ENCODE measurements at places on chromosomes 16 and 17.

DNA sequence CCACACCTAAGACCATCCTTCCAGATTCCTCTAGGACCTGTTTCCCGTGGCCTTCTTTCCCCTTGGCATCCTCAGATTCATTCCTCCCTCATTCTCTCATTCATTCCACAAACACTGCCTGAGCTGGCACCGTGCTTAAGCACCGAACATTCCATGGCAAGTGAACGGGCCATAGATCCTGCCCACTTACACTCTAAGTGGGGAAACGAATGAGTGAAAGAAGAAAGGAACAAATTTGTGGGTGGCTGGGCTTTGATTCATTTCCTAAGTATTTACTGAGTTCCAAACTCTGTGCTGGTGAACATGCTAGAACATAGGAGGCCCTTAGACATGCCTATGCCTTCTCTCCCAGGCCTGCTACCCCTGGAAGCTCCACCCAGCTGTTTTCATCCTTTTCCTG, 30.0 kb downstream of the SRCIN1 start:
- no peak for DNase-seq

GRCh38 chr17:27109346-27109745, 184.6 kb upstream of the WSB1 start:
- DNase-seq: no peak

DNA sequence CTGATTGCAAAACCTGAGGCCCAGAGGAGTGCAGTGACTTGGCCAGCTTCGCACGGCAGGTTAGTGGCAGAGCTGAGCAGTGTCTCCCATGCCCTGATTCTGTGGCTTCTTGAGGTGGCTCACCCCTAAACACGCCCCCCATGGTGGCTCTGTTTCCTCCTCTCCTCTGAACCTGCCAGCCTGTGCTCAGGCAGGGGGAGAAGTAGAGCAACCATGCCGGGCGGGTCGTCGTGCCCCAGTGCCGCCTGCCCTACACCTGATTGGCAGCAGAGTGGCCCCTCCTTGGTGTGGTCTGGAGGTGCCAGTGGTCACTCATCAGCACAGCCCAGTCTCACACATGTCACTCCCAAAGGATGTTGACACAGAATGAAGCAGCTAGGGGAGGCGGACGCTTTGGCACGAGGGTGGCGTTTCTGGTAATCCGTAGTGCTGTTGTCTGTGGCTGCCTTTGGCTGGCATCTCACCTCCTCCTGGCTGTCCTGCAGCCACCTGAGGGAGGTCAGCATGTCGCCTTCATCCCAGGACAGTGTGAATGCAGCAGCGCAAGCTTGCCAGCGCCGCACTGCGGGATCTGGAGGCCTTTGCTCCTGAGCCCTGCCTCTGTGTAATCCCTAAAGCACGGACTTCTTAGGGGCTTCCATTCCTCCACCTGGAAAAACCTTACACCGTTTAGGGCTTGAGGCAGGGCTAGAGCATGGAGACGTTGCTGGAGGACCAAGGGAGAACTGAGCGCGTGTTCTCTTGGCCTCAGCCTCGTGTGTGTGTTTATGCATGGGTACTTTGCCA, 294.7 kb downstream of the SEC14L1 start:
- DNase-seq: no peak

GRCh38 chr17:56173026-56173425, 19.8 kb downstream of the ANKFN1 start:
- DNase-seq: no peak

DNA sequence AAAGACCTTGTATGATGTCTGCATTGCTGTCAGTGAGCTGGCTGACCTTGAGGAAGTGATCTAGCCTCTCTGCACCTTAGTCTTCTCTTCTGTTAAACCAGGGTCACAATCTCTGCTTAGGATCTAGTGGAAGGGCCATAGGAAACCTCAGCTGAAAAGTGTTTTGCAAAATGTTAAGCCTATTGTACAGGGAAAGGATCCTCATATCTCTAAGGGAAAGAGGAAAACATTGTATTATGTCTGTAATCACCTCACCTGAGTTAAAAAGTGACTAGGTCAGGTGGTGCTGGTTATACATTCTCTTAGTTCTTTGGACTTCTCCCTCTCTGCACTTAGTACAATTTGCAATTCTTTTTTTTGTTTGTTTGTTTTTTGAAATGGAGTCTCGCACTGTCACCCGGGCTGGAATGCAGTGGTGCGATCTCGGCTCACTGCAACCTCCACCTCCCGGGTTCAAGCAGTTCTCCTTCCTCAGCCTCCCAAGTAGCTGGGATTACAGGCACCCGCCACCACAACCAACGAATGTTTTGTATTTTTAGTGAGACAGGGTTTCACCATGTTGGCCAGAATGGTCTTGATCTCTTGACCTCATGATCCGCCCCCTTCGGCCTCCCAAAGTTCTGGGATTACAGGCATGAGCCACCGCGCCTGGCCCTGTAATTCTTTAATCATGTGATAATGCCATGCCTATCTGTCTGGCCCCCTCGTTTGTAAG, 2.0 kb upstream of the SEPHS2 start:
- no peak for DNase-seq

- DNase-seq: no peak
Measured at GRCh38 chr16:81608523-81609209, 164.1 kb downstream of the CMIP start.

DNA sequence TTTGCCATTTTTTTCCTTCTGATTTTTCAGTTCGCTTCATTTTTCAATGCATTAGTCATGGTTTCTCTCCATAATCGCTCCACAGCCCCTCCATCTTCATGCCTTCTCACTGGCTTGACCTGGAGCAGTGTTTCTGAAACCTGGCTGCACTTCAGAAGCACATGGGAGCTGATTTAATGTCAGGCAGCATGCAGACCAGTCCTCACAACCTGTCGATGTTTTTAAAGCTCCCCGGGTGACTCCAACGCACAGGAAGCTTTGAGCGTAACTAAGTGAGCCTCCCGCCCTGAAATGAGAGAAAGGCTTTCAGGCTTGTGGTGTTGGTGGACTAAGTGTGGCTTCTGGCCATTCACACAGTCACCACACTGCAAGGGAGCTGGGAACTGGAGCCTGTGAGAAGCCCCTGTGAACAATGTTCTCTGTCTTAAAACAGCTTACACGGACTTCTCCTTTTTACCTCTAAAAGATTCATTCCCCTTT, 16.8 kb upstream of the DRG2 start:
- DNase-seq: no peak

DNA sequence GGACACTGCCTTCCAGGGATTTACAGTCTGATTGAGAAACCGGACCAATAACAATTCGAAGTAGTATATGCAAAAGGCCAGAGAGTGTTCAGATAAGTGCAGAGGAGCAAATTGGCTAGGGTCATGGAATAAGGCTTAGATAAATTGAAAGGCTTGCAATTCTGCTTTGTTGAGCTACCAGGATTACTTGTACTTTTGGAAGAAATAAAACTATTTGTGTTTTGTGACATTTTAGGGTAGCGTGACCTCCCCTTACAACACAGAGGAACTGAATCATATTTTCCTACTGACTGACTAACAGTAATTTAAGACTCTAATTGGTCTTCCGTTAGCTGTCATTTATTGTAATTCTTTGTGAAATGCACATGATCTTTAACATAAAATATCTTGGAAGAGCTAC, 104.7 kb downstream of the PITPNC1 start:
- no peak for DNase-seq

GRCh38 chr17:60468371-60468770, 46.1 kb downstream of the CHCT1 start:
- no peak for DNase-seq

GRCh38 chr16:20799599-20799998, 6.7 kb downstream of the ERI2 start:
- DNase-seq: no peak

DNA sequence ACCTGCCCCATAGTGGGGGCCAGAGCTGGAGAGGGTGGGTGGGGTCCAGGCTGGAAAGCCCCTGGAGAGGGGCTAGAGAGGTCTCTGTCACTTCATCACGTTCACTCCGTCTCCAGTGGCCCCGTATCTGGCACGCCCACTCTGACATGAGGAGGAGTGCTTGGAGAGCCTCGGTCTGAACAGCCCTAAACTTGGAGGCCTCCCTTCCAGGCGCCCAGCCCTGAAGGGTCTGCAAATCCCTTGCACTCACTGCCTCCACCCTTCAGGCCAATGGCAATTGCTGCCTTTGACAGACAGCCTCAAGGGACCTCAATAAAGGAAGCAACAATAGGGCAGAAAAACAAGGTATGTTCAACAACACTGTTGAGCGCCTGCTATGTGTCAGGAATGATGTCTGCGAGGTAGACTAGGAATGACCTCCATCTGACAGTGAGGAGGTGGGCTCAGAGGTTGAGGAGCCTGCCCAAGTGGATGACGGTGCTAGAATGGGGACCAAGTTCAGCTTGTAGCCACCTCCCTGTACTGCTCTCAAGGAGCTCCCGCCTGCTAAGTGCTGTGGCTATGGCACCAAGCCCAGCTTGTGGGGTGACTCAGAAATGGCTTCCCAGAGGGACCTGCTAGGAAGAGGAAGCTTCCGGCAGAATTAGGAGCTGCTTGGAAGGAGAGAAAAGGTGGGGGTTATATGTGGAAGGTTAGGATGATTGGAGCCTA, 2.9 kb upstream of the EPX start:
- no peak for DNase-seq

DNA sequence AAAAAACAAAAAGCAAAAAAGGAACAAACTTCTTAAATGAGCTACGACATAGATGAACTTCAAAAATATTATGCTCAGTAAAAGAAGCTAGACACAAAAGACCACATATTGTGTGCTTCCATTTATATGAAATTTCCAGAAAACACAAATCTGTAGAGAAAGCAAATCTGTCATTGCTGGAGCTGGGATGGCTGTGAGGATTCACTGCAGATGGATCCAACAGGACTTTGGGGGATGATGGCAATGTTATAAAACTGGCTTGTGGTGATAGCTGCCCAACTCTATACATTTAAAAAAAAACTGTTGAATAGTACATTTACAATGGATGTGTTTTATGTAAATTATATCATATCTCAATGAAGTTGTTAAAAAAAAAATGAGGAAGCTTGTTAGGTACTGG, 52.6 kb upstream of the MAP3K14 start:
- no peak for DNase-seq

GRCh38 chr17:11901931-11902330, 95.3 kb downstream of the ZNF18 start:
- no peak for DNase-seq

- DNase-seq: no peak
Measured at GRCh38 chr17:48444516-48445247, 14.7 kb upstream of the SKAP1 start.

DNA sequence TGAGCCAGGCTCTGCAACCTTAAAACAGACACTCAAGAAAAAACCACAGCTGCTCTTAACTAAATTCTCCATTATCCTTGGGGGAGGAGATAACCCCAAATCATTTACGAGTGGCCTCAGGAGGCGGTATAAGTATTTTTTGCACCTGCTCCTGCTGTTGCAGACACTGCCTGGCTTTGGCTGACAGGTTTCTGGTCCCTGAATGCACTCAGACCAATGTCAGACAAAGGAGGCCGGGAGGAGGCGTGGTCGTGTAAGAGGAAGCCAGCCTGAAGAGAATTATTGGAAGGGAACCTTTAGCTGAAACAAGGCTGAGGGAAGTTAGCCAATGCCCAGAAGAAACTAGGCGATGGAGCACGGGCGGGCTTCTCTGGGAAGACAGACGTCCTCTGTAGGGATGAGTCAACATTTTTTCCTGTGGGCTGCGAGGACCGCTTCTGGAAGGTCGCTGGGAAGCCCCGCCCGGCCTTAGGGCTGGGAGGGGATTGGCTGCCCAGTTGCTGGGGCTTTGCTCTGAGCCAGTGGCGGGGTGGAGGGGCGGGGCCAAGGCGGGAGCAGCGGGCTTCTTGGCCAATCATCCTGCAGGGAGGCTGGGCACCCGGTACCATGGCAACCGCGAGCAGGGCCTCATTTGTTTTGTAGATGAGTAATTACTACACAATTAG, 82.3 kb downstream of the CCDC182 start:
- peak; percentile 42 for DNase-seq

DNA sequence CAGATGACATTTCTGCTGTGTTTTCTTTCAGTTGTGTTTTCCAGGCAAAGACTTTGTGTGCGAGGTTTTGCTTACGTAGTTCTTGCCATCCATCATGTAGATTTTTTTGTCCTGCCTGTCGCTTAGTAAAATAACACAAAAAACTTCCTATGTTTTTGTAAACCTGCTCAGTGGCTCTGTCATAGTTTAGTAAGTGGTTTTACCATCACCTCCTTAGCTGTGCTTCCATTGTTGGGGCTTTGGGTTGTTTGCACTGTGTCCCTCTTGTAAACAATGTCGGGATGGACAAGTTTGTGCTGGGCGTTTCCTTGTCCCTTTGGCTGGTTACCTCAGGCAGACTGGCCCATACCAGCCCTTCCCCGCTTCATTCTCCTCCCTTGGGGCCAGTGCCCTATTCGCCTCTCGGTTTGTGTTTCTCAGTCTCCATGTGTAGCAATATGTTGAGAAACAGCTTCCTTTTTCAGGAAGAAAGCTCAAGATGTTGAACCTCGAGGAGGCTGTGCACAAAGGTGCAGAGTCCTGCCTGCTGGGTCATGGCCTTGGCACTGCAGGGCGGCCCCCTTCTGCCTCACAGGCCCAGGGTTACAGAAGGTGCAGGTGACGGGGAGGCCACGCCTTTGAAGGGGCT, 74.6 kb downstream of the KSR1 start:
- no peak for DNase-seq

GRCh38 chr17:77454242-77455095, 313.7 kb downstream of the SEC14L1 start:
- no peak for DNase-seq

DNA sequence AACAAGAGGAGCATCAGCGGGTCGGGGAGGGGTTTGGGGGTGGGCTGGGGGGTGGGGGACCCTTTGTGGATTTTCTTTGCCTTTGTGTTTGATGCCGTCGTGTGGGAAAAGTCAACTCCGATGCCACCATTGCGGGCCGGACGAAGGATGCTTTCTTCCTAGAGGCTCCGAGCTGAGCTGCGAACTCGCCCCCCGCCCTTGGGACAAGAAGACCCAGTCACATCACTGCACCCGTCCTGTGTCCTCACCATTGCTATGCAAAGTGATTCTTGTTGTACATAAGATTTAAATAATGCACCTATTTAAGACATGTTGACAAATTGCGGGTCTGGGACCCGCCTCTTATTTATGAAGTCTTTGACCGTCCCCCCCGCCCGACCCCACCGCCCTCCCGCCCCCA, 69.0 kb upstream of the PLCG2 start:
- no peak for DNase-seq

GRCh38 chr16:69306031-69306430, 5.1 kb upstream of the VPS4A start:
- no peak for DNase-seq

GRCh38 chr17:38914741-38915638, 10.4 kb upstream of the LASP1NB start:
- no peak for DNase-seq

DNA sequence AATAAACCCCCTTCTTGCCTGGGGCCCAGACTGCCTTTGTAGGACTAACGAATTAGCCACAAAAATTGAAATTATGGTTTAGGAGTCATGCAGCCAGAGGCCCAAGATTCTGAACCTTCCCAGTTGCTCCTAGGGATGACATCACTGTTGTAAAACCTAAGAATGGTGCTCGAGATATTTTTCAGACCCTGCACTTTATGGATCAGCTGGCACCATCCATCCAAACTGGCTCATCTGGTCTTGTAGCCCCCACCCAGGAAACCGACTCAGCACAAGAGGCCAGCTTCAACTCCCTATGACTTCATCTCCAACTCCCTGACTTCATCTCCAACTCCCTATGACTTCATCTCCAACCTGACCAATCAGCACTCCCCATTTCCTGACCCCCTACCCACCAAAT, 10.9 kb upstream of the EVPL start:
- DNase-seq: no peak

GRCh38 chr17:42098730-42099399, 592 bp upstream of the ZNF385C start:
- no peak for DNase-seq

All from GM12891 (cell line).